ENCODE measurements at places on chromosomes 16 and 17.

GRCh38 chr17:79023886-79024771 lies at the start of gene C1QTNF1:
TSS of gene C1QTNF1 (plus strand) at chr17:79024169. CDS start at chr17:79043969, 19,800 bp downstream.
- peak; percentile 64 for DNase-seq

DNA sequence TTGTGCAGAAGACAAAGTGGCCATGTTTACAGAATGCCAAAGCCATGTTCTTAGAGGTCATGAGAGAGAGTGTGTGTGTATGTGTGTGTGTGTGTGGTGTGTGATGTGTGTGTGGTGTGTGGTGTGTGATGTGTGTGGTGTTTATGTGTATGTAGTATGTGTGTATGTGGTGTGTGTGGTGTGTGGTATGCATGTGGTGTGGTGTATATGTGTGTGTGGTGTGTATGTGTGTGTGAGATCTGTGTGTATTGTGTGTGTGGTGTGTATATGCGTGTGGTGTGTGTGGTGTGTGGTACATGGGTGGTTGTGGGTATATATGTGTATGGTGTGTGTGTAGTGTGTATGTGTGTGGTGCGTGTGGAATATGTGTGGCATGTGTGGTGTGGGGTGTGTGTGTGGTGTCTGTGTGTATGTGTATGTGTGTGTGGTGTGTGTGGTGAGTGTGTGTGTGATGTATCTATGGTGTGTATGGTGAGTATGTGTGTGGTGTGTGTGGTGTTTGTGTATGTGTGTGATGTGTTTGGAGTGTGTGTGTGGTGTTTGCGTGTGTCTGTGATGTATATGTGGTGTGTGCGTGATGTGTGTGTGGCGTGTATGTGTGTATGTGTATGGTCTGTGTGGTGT lies 8.2 kb upstream of the KRT17 start:
- no peak for DNase-seq

DNA sequence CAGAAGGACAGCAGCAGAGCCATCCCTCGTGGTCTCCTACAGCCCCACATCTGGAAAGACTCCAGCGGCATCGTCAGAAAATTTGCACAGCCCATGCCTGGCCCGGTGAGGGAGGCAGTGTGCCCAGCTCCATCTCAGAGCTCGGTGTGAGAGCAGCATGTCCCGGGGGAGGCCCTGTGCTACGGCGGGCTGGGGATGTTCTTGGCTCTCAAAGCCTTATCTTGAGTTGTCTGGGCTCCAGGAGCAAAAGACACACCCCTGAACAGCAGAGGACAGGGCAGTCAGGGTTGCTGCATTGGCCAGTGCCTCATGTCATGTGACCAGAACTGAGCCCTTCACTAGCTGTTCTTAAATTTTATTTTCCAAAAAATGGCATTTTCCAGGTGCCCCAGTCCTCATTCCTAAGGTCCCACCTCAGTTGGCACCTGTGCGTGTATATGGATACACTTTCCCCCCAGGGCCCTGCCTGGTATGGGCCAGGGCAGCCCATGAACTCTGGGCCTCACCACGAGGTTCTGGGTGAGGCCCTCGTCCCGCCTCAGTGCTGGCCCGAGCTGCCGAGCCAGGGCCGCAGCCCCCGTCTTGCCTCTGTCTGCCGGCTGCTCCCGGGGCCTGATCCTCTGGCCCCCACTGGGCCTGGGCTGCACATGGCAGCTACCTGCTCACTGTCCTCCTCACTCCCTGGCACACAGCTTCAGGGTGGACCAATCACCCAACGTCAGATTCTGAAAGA lies 3.0 kb downstream of the NUDT16L1 start:
- DNase-seq = no peak

- DNase-seq = no peak
Observed at GRCh38 chr17:5032865-5033264, 2.4 kb downstream of the SLC52A1 start.

- no peak for DNase-seq
Observed at GRCh38 chr17:5003214-5003867, 5.6 kb downstream of the KIF1C start.

GRCh38 chr17:63275971-63276745 lies 169.9 kb downstream of the CYB561 start:
- no peak for DNase-seq

GRCh38 chr16:74565378-74565777 lies 41.5 kb downstream of the GLG1 start:
- no peak for DNase-seq

DNA sequence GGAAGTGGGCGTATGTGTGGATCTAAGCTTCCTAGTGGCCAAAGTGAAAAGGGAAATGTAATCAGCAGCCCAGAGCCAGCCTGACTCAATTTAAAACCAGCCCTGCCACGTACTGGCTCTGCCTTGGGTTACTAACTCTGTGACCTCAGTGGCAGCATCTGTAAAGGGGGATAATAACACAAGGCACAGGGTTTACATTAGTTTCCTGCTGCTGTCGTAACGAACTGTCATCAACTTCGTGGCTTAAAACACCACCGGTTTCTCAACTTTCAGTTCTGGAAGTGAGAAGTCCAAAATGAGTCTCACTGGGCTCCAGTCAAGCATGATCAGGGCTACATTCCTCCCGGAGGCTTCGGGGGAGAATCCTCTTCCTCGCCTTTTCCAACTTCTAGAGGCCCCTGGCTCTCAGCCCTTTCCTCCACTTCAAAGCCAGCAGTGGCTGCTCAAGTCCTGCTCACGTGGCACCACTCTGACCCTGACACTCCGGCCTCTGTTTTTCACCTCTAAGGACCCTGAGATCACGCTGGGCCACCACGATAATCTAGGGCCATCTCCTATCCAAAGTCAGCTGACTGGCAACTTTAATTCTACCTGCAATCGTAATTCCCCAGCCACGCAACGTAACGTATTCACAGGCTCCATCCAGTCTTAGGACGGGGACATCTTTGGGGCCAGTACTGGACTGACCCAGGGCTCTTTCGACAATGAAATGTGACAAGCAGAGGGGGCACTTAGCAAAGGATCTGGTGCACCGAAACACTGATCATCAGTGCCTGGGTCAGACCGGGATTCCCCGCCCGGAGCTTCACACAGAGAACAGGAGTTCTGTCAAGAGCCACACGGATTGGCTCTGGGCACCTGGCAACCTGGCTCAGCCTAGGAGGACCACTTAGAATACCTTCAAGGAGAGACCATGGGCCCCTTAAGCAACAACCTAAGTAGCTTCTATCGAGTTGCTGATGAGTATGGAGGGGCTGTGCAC lies 14.5 kb downstream of the TMC6 start:
- no peak for DNase-seq

GRCh38 chr16:75550211-75550662 lies 5.8 kb downstream of the TMEM231 start:
- peak; percentile 20 for DNase-seq

GRCh38 chr17:8163978-8164814 lies 1.4 kb upstream of the VAMP2 start:
- DNase-seq = peak; percentile 77

GRCh38 chr17:9272501-9273200 lies 251.3 kb downstream of the NTN1 start:
- no peak for DNase-seq

GRCh38 chr17:78045316-78045715 lies 83.2 kb downstream of the TMC6 start:
- DNase-seq = no peak

GRCh38 chr17:77963441-77963840 lies 4.9 kb downstream of the TNRC6C start:
- DNase-seq = peak; percentile 88

DNA sequence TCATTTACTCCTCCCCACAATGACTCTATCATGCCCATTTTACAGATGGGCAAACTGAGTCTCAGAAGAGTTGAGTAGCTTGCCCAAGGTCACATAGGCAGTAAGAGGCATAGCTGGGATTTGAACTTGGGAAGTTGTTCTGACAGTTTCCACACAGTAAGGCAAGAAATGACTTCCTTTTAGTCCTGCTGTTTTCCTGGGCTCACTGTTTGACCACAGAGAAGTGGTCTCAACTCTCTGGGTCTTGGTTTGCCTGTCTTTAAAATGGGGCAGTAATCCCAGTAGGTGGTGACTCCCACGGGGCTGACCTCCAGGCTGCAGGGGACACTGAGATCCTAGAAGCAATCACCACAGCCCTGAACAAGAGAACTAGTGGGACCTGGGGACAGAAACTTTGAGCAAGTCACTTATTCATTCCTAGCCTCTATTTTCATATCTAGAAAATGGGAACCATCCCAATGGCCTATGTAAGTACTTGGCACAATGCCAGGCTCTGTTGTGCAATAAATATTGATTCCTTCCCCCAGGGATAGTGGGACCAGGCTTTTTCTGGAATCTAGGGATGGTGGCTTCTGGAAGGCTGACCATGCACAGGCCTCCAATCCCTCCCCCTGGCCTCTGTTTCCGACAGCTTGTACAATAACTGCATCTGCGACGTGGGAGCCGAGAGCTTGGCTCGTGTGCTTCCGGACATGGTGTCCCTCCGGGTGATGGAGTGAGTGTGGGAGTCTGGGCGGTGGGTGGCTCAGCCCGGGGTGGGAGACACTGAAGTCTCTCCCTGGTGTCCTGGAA lies 20.5 kb downstream of the DEXI start:
- DNase-seq = no peak

GRCh38 chr17:61584866-61585265 lies 6.2 kb downstream of the NACA2 start:
- DNase-seq = no peak

DNA sequence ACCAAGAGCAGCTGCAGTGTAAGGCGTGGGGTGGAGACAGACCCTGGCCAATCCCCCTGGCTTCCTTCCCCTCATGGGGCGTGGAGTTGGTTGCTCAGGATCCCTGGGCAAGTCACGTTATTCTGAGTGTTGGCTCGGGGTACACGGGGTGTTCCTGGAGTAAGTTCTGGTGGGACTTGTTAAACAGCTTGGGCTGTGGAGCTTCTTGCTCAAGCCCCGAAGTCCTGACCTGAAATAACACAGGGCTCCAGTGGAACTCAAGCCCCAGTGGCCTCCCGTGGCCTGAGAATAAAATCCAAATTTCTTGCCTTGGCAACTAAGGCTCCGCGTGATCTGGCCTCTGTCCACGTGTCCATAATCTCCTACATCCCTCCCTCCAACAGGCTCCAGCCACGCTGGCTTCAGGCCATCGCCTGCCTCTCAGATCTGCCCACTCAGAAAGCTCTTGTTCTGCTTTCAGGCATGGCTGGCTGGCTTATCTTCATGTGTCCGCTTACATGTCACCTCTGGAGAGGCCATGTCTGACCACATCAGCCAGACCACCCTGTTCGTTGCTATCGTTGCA lies 49.3 kb upstream of the BCO1 start:
- DNase-seq = peak; percentile 70

DNA sequence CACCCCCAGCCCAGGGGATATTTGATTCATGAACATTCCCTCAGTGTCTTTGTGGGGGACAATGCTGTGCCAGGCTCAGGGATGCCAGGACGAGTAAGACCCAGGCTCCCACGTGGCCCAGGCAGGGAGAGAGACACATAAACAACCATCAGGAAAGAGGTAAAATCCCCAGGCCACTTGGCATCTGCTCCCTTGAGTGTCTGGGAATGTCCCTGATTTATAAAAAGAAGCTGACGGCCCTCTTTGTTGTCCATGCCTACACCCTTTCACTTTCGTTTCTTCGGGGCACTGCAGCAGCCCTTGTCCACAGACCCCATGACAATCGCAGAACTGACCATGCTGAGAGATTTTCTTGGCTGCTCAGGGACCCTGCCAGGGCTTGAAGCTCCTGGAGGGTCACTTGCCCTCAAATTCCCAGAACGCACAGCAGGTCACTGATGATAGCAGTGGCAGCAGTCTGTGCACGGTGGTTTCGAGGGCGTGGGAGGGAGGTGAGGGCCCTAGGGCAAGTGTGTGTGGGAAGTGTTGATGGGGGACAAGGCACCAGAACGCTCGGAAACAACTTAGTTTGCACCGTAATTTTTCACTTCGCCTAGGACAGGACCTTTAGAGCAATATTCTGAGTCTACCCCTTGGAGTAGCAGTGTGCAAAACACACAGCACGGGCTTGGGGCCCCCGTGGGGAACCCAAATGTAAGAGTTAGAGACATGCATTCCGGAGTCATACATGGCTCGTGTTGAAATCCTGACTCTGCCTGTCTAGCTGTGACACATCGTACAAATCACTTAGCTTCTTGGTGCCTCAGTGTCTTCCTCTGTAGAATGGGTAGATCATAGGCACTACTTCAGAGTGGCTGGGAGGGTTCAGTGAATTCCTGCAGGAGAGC lies 4.7 kb downstream of the NOD2 start:
- DNase-seq = peak; percentile 89

- DNase-seq = no peak
Observed at GRCh38 chr17:59234631-59235030, 14.3 kb downstream of the GDPD1 start.

DNA sequence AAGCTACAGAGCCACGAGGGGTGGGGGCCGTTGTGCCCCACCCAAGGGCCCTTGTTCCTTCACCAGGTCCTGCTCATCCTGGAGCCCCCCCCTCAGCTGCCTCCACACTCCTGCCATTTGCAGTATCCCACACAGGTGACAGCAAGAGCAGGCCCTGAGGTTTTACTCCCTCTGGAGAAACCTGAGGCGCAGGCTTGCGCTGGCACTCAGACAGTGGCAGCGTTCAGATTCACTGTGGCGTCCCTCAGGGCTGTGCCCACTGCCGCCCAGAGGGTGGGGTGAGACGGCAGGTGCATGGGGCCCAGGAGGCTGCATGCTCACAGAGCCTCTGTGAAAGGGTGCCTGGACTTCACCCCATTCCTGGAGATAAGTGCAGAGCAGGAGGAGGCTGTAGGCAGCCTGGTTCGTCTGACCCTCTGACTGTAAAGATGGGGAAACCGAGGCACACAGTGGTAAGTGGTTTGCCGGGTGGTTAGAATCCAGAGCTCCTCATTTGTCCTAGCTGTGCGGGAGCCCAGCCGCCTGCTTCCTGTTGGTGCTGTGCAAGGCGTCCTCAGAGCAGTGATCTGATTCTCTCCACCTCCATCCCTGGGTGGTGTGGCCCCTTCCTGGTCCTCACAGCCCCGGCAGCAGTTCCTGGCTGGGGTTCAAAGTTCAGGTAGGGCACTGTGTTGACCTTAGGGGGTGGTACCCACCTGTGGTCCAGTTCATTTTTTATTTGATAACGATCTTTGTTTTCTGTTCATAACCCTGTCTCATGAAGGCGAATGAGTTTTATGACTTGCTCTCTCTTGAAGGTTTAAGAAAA lies 1.6 kb downstream of the SPIRE2 start:
- no peak for DNase-seq

GRCh38 chr16:74298104-74298503 lies 1.5 kb downstream of the PSMD7 start:
- DNase-seq = no peak

DNA sequence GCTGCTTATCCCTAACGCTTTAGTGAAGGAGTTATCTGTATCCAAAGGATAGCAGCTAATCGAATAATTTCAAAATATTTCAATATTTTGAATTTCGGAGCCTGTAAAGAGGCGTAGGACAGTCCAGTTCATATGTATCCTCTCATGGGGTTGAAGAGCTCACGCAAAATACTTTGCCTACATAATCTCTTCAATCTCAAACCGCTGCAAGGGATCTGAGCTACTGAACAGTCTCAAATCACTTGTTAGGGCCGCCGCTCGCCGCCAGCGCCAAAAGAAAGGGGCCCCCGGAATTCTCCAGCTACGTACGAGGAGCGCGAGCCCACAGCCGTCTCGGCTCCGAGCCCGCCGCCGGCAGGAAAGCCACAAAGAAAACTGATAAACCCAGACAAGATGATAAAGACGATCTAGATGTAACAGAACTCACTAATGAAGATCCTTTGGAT lies 601 bp upstream of the RFWD3 start:
- DNase-seq = peak; percentile 56

Data from RPMI7951 (cell line).